ENCODE measurements at places on chromosomes 2 and 18.
A peak's percentile ranks its signal among the peaks of the same experiment; 100 is the strongest.

GRCh38 chr2:16900405-16901025 lies 234.9 kb upstream of the CYRIA start:
- DNase-seq, result no peak

DNA sequence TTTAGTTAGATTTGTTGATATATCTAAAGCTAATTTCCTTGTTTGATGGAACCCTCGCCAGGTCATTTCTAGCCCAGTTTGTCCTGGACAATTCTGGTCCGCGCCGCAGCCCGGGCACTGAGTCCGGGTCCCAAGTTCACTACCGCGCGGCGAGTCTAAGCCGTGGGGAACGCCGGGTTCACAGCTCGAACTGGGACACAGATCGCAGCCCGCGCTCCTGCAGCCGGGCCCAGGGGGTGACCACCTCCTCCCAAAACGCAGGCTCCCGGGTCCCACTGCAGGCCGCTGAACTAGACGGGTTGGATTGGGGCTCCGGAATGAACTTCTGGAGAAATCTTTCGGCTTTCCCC lies 681 bp downstream of the ACADL start:
- DNase-seq, result no peak

DNA sequence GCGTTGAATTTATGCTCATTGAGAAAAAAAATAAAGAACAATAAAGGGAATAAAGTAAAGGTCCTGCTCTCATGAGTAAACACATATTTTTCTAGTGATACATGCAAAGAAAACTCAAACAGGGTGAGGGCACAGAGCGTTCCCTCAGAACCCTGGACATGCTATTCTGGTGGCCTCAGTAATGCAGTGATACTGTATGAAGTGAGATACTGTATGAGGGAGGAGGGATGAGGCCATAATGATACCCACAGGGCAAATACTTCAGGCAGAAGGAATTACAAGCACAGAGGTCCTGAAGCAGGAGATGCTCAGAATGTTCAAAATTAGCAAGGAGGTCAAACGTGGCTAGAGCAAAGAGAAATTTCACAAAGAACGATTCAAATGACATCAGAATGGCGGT lies 28.4 kb upstream of the RNU4ATAC start:
- no peak for DNase-seq

GRCh38 chr2:47174733-47175361 lies 19.7 kb upstream of the STPG4 start:
- peak; percentile 17 for DNase-seq

DNA sequence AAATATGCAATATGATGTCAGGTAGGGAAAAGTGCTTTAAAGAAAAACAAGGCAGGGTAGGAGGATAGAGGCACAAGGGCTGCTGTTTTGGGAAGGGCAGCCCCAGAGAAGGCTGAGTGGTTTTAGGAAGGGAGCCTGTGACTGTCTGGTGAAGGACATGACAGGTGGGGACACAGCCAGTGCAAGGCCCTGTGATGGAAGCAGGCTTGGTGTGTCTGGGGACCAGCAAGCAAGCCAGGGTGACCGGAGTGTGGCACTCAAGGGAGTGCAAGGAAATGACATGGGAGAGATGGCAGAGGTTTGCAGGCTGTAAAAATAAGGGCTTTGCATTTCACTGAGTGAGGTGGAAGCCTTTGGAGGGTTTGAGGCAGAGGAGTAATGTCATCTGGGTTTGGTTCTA lies 62.0 kb downstream of the LTBP1 start:
- no peak for DNase-seq

DNA sequence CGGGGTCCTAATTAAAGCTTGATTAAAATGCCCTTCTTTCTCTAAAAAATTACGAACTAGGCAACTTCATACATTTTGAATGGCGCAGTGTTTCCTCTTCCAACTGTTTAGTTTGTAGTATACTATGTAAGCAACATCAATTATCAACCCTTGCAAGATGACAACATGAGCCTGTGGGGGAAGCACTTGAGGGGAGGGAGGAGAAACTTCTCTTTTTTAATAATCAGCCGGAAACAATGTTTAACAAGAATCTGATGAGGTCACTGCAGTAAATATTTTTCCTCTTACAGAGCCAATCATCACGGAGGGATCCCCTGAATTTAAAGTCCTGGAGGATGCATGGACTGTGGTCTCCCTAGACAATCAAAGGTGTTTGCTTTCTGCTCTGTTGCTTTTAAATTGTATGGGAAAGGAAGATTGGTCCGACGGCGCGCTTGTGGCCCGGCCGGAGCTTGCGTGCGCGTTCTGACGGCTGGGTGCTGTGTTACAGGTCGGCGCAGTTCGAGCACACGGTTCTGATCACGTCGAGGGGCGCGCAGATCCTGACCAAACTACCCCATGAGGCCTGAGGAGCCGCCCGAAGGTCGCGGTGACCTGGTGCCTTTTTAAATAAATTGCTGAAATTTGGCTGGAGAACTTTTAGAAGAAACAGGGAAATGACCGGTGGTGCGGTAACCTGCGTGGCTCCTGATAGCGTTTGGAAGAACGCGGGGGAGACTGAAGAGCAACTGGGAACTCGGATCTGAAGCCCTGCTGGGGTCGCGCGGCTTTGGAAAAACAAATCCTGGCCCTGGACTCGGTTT lies 5.3 kb upstream of the DLX1 start:
- no peak for DNase-seq

DNA sequence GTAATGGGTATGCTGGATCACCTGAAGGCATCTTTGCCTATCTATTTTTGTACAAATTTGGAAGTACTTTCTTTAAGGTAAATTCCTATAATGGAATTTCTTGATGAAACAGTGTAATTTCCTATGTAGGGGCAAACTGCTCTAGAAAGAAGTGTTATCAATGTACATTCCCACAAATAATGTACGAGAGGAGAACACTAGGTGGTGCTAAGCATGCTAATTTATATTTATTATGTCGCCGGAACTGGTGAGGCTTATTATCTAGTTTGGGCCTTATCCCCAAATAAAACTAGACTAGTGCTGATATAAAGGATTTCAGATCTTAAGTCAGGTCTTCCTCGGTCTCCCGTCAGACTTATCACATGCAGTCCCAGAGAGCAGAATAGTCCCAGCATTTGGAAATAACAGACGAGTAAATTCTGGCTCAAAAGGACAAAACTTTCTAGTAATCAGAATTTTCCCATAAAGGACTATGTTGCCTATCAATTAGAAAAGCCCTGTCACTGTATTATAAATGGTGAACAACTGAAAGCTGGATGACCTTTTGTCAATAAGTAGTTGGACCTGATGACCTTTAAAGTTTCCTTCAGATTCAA lies 86.9 kb upstream of the RBBP8 start:
- no peak for DNase-seq

- no peak for DNase-seq
Measured at GRCh38 chr18:69957747-69958146, 10.1 kb upstream of the CD226 start.

- DNase-seq, result no peak
Measured at GRCh38 chr2:203551778-203552177, 16.7 kb upstream of the RAPH1 start.

DNA sequence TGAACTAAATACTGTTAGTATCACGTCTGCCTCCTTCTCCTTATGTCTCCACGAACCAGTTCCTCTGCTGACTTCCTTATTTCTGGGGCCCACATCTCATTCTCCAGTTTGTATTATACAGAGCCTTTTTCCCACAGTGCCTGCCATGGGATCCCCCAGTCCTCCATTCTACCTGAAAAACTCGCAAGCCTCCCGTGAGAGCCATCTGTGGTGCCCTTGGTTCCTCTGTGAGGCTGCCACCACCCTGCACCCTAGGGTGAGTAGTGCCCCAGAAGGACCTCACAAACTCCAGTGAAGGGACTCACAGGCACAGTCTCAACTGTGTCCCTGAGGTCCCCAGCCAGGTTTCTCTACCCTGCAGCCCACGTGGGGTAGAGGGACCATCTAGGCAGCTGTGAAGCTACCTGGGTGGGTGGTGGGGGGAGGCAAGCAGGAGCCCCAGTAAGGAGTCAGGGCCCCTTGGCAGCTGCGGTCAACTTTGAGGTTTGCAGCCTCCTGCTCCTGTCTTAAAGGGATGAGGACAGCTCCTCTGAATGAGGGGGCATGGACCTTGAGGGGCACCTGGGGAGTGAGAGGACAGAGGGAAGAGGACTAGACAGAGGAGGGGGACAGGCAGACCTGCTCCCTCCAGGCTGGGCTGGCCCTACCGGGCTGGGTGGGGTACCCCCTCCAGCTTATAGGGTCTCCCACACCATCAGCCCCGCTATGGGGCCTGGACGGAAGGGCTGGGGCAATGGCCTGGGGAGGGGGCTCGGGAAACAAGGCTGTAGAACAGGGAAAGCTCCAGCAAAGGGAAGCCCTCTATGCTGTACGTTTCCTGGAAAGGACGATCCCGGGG lies 1.0 kb downstream of the PSTPIP2 start:
- DNase-seq, result no peak

GRCh38 chr2:85862426-85862825 lies 26.4 kb downstream of the ST3GAL5 start:
- no peak for DNase-seq

DNA sequence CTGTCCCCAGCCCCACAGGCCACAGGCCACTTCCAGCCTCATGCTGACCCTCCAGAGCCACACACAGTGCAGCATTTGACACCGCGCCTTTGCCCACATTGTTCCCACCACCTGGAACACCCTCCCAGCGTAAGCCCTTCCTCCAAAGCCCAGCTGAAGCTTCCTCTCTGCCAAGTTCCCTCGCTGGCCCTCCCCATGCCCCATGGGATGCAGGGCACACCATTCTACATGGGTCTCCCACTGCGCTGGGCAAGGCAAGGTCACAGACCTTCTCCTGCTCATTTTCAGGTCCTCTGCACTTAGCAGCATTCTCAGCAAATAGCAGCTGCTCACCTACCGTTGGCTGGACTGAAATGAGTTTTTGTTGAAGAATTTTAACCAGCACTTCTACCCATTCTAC lies 455.5 kb downstream of the EIPR1 start:
- no peak for DNase-seq

DNA sequence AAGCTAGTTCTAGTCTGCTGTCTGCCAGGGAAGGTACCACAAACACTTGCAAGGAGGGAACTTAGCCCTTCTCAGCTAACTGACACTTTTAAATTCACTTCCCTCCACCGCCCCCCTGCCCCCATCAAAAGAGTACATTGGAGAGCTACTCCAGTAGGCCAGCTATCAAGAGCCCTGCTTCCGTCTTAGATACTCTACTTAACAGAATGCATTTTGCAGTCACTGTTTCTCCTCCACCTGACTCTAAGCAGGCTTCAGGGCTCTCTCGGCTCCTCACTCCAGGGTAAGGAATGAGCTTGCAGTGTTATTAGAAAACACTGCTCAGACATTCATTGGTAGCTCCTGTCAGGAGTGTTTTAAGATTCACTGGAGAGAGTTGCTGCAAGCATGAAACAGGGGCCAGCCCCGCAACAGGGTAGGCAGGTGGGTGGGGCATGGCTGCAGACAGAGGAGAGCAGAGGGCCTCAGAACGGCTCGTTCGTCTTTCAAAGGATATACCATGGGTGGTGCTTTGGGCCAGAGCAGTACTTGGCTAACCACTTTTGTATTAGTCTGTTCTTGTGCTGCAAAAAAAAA lies 35.3 kb upstream of the PDCL3 start:
- no peak for DNase-seq

GRCh38 chr2:42977270-42978174 lies 185.1 kb upstream of the HAAO start:
- DNase-seq, result no peak

GRCh38 chr2:80519121-80519643 lies 214.6 kb upstream of the LRRTM1 start:
- DNase-seq, result no peak

DNA sequence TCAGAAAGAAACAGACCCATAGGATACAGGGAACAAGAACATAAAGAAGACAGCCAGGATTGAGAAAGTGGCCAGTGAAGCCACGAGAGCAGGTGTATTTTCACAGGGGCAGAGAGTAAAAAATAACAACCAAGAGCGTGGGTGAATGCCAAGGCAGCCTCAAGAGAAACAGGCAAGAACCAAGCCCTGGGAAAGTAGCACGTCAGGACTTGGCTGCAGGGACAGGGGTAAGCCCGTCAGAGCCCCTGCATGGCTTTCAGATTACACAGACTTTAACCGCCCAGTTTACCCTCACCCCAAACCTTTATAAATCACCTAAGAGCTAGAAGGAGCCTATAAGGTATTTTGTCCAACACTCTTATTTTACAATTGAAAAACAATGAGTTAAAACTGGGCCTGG lies 43.7 kb downstream of the ARL4C start:
- DNase-seq, result no peak

DNA sequence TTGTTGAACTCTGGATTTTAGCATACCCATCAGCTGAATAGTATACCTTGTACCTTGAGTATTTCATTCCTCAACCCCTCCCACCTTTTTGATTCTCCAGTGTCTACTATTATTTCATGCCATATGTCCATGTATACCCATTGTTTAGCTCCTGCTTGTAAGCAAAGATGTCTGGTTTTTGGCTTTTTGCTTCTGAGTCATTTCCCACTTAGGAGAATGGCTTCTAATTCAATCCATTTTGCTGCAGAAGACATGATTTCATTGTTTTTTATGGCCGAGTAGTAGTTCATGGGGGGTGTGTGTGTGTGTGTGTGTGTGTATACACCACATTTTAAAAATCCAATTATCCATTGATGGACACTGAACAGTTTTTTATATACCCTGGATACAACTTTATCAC lies 24.3 kb upstream of the MOCOS start:
- DNase-seq, result no peak

GRCh38 chr18:73752965-73753364 lies 394.7 kb downstream of the FBXO15 start:
- DNase-seq, result no peak

DNA sequence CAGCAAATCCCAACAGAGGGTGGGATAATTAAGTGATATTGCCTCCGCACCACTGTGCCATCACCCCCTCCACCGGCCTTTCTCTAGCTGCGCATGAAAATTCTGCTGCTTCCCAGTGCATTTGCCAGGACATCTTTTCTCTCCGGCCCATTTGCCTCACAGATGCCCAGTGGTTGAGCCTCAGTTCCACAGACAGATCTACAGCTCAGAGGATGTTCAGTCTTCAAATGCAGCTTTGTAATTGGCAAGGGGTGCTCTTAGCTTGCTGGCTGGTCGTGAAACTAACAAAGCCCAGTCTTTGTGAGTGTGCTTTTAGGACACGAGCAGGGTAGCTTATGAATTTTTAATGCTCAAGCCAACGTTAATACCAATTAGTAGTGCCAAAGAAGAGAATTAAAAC lies 253.3 kb upstream of the REV1 start:
- DNase-seq, result no peak

- no peak for DNase-seq
Measured at GRCh38 chr18:34550902-34551301, 159.2 kb upstream of the DTNA start.

- no peak for DNase-seq
Measured at GRCh38 chr18:14961991-14962390, 214.0 kb downstream of the ANKRD30B start.

GRCh38 chr2:127479866-127480743 lies 46.2 kb downstream of the IWS1 start:
- DNase-seq, result no peak

DNA sequence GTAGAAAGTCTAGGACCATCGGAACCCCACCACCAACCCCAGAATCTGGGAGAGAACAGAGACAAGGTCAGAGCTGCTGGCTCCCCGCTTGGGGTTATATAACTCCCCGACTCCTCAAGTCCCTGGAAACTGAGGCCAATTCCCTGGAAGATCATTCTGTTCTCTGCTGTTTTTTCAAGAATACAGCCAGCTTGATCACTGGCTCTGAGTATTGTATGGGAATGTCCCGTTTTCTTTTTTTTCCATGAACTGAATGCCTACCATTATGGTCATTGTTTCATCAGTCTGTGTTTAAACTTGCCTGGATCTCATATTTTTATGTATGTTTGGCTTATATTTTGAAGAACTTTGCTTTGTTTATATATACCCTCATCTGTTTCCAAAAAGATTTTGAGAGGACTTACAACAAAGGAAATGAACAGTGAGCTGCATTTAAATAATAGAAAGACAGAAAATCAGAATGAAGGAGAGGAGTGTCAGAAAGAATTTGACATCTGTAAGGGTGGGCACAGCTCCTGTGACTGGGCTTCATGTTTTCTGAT lies 90.0 kb upstream of the ALPP start:
- DNase-seq, result no peak

Measured in stimulated activated CD8-positive, alpha-beta memory T cell treated with anti-CD3 and anti-CD28 coated beads, Interleukin-4, amount 100 ng/mL, for 24 hours (primary cell).